ENCODE measurements at places on chromosomes 11 and 22.

GRCh38 chr11:120674542-120674941 is 163.0 kb downstream of the GRIK4 start:
- no peak for DNase-seq

DNA sequence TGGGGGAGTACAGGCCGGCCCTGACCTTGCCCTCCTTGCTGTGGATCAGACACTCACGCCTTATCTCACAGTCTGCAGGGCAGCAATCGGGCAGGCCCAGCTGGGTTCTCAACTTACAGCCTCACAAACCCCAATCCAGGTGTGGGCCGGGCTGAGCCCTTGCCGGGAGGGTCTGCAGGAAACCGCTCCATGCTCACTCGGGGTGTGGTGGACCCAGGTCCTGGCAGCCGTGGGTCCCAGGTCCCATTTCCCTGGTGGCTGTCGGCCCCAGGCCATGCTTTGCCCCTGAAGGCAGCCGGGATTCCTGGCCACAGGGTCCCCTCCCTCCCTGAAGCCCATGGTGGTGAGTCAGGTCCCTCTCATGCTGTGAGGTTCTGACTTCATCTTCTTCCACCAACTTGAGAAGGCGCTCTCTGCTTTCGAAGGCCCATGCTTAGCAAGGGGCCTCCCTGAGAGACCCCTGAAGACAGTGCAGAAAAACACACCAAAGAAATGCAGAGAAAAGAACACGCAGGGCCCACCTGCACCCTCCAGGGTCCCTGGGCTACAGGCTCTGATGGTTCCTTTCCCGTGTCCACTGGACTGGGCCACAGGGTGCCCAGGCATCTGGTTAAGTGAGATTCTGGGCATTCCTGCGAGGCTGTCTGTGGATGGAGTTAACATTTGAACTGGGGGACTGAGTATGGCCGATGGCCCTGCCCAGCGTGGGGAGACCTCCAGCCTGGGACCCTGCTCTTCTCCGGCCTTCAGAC is 588.2 kb downstream of the BRD1 start:
- no peak for DNase-seq

- DNase-seq, result no peak
Observed at GRCh38 chr11:33734441-33735270, 1.6 kb downstream of the CD59 start.

GRCh38 chr11:95727111-95727510 is 62.5 kb downstream of the FAM76B start:
- no peak for DNase-seq

- no peak for DNase-seq
Observed at GRCh38 chr22:21069375-21069774, 23.6 kb downstream of the LRRC74B start.

GRCh38 chr22:17754233-17754925 is 19.9 kb downstream of the BID start:
- DNase-seq, result peak; percentile 24
